ENCODE measurements at places on chromosomes 4 and X.

- no peak for ATAC-seq
These were observed 57.6 kb downstream of the DOCK11 start for GRCh38 chrX:118553042-118553710.

DNA sequence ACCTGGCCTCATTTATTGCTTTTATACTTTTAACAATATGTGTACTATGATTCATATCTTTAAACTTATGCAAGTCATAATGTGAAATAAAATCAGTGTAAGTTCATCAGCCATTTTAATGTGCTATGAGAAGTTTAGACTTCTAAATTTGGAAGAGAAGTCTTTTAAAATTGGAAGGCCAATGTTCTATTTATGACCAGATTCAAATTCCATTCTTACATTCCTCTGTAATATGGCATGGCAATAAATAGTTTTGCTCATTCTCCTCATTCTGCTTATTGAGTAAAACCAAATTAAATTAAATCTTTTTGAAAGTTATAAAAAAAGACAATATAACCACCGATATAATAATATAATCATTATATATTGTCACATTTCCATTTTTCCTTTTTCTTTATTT, 126.2 kb downstream of the SORBS2 start:
- no peak for ATAC-seq

DNA sequence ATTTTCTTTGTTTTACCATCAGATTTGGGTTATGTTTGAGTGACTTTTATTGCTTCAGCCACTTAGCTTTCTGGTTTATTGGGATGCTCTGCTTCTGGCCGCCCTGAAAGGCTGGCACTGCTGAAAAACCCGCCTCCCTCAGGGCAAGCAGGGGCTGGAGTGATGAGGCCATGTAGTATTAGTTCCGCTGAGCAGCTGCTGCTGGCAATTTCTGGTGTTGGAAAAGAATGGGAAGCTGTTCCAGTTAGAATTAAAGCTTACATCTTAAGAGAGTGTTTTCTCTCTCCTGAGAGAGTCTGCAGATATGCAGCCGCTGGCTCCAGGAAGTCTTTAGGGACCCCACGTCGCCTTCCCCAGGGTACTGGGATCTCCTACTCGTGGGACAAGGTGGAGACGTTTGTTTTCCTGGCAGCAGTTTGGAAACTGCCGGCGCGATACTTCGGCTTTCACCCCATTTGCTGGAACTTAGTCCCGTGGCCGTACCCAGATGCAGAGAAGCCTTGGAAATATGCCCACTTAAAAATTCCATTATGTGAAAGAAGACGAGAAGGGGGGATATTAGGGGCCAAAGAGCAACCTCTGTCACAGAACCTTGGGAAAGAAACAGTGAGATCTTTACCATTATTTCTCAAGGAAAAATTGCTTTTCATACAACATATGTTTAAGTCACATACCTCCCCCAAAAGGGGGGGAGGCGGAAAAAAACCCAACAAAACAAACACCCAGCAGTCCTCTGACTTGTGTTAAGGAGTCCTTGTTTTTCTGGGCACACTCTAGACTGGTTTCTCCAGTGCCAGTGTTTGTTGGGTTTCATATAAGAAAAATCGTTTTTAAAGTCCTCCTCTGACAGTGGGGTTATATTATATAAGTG, 72.6 kb downstream of the TMEM131L start:
- ATAC-seq: peak; percentile 47

- ATAC-seq: peak; percentile 0
These were observed 516 bp upstream of the COX18 start for GRCh38 chr4:73070074-73070390.

- ATAC-seq: no peak
These were observed 408.6 kb downstream of the FAM47B start for GRCh38 chrX:35351212-35351611.

- ATAC-seq: no peak
These were observed 62.3 kb downstream of the ALG13 start for GRCh38 chrX:111743316-111743715.

DNA sequence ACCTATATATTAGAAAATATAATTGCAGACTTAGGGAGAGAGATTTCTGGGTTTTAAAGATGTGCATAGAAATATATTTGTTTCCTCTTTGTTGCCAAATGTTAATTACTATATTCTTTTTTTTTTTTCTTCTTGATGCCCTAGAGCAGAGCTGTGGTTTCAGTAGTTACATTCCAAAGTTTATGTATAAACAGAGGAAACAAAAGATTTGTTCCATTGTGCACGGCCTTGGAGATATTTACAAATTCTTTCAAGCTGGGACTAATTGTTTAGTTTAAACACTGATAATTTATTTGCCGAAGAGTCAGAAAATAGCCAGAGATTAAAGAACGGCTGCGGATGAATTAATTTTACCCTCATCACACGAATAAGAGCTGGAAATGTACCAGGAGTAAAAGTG, 85.1 kb downstream of the USP46 start:
- no peak for ATAC-seq

DNA sequence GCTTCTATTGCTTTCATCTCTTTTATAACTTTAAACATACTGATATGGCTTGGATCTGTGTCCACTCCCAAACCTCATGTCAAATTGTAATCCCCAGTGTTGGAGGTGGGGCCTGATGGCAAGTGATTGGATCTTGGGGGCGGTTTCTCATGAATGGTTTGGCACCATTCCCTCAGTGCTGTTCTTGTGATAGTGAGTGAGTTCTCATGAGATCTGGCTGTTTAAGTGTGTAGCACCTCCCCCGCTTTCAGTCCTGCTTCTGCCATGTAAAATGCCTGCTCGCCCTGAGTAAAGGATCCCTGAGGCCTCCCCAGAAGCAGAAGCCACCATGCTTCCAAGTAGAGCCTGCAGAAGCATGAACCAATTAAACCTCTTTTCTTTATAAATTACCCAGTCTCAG, 17.7 kb downstream of the MND1 start:
- ATAC-seq: no peak

GRCh38 chr4:166655705-166656104, 578.6 kb downstream of the SPOCK3 start:
- ATAC-seq: no peak

GRCh38 chr4:139672215-139672614, 6.6 kb downstream of the MGST2 start:
- no peak for ATAC-seq

GRCh38 chrX:15405846-15406245, 21.6 kb upstream of the VEGFD start:
- peak; percentile 54 for ATAC-seq

GRCh38 chr4:138460477-138461414, 218.6 kb upstream of the SLC7A11 start:
- ATAC-seq: no peak

DNA sequence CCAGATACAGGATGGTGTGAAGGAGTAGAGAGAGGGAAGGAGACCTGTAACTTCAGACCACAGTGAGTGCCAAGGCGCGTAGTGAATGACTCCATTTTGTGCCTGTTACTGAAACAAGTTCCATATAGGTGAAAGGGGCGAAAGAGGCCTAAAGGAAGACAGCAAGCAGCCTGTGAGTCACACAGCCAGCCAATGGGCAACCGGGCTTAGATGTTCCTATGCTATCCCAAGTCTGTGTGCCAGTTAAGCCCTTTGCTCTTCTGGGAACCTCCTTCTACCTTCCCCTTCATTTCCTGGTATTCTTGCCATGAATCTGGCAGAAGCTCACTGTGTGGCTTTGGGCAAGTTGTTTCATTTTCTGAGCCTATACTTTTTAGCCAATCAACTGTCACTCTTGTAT, 161.8 kb upstream of the LDB2 start:
- no peak for ATAC-seq

- ATAC-seq: peak; percentile 60
These were observed 690.0 kb upstream of the HS3ST1 start for GRCh38 chr4:12118651-12119213.

GRCh38 chr4:168487282-168488035, 7.2 kb upstream of the DDX60L start:
- no peak for ATAC-seq

DNA sequence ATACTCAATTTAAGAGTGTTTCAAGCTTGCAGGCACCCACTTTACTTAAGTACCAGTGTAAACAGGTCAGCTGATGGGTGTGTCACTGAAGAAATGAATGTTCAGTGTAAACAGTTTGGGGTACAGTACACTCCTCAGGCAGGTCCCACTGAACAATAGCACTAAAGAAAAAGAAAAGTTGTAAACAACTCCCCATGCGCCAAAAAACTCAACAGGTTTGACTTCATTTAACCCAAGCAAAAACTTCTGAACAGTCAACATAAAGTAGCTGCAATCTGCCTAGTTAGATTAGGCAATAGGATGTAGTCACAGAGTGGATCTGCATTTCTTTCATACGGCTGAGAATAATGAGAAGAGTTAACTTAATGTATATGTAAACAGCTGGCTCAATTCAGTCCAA, 93.2 kb downstream of the FAM13A start:
- no peak for ATAC-seq

Measured in gastroesophageal sphincter (tissue), 4 donors.